ENCODE measurements at places on chromosomes 1 and 21.
A peak's percentile ranks its signal among the peaks of the same experiment; 100 is the strongest.

- no peak for DNase-seq
Observed at GRCh38 chr1:94769551-94769950, 50.6 kb upstream of the SLC44A3 start.

DNA sequence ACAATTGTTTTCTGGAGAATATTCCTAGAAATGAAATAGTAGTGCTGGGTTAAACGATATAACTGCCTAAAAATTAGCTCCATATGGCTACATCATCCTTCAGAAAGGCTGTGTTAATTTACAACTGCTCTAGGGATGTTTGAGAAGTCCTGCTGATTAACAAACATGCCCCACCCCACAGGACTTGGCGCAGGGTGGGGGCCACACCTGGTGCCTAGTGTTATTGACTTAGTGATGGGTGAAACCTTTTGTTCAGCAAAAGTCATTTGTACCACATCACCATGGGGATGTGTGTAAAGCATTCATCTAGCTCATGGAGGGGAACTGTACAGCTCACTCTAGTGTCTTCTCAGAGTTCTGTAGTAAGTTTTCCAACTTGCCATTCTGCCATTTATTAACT, 492.8 kb downstream of the CAMTA1 start:
- no peak for DNase-seq

DNA sequence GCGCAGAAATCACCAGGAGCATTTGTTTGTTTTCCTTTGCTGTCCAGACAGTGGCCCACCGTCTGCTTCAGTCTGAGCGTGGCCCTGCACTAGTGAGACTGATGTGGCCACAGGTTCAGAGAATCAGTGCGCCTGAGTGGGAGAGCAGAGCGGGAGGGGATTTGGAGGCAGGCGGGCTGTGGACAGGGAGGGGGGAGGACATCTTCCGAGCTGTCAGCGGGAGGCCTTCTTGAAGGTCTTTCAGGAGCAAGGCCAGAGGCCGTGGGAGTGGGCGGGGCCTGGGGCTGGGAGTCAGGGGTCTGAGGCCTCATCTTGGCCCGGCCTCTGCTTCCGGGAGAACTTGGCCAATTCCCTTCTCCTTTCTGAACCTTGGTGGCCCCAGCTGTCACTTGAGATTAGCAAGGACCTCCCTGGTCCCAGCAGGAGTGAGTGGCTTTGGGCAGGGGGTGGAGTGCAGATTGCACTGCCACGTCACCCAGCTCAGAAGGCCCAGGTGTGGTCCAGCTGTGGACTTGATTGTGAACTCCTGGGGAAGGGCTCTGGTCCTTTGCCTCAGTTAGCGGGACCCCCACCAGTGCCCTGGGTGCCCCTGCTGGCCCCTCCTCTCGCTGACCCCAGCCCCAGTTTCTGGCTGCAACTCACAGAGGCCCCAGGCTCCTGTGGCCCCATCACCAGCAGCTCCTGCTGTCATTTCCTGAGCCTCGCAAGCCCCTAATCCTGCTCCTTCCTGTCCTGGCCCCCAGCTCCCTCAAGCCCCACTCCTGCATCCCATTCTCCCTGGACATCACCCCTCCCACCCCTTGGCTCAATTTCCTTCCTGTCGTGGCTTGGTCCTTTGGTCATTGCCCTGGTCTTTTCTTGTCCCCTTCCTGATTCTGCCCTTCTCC, 8.4 kb downstream of the TNFRSF1B start:
- DNase-seq = no peak

DNA sequence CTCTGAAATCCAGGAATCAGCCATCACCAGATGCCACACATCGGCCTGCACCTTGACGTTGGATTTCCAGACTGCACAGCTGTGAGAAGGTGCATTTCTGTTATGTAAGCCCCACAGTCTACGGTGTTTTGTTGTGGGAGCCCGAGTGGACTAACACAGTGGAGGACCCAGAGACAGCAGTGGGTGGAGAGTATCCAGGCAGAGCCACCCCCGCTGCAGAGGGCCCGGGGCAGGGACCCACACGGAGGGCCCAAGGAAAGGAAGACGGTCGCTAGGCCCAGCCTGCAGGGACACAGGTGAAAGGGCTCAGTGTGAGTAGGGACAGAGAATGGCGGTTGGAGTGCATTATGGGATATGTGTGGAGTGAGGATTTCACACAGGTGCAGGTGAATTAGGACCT, 288.3 kb upstream of the AJAP1 start:
- no peak for DNase-seq

DNA sequence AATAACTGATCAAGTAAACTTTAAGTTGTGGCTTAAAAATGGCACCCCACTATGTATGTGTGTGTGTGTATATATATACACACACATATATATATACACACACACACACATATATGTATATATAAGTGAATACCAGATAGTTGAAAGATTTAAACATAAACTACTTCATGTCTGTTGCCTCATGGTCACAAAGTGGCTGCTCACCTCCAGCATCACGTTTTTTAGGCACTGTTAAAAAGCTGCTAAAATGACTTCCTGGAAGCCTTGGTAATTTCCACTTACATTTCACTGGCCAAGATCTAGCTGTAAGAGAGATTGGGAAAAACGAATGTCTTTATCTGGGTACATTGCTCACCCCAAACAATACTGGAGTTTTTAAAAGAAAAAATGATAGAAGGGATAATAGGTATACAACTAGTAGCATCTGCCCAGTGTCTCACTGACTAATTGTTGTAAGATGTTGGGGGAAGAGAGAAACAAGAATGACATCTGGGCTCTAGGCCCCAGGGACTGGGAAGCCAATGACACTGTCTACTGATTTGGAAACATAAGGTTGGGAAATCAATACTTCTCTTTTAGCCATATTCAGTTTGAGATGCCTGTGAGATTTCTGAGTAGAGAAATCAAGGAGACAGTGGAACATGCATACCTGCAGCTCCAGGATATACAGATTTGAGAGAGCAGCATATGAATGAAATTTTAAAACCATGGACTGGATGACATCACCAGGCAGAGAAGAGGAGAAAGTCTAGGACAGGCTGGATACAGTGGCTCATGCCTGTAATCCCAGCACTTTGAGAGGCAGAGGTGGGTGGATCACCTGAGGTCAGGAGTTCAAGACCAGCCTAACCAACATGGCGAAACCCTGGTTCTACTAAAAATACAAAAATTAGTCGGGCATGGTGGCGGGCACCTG, 42.8 kb downstream of the CLDN14 start:
- no peak for DNase-seq

- DNase-seq = no peak
Observed at GRCh38 chr1:29808141-29808995, 572.0 kb downstream of the PTPRU start.

DNA sequence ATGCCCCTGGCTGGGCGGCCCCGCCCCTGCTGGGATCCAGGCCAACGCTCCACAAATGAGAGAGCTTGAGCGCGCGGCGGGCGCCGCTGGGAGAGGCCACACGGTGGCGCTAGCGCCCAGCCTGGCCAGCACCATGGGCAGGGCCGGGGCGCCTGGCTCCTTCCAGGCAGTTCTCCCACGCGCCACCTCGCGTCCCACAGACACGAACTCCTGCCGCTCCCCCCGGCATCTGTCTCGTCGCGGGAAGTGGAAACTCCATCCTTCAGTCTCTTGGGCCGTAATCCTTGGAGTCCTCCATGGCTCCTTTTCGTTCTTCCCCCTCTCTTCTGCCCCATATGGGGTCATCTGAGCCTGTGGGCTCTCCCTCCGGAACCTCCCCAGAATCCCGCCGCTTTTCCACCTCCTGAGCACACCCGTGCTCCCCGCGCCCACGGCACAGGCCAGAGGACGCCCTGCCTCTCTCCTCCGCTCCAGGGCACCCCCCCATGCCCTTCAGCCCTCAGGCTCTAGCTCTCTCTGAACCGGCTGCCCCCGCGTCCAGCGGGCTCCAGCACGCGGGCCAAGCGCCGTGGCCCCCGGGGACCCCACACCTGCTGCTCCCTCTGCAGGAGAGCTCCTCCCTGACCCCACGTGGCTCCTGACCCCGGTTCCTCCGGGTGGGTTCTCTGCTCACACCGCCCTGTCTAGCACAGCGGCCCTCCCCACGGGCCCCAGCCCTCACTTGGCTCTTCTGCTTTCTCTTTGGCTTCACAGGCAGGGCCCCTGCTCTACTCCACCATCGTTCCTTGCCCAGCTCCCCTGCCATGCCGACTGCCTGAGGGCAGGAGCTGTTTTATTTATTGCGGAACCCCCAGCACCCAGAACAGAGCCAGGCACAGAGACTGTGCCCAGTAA, 31.9 kb upstream of the EDN2 start:
- DNase-seq = peak; percentile 64

- DNase-seq = no peak
Observed at GRCh38 chr1:3677484-3677883, 25.2 kb downstream of the TP73 start.

GRCh38 chr1:201982082-201982622, 296 bp upstream of the RNPEP start:
- peak; percentile 73 for DNase-seq

- DNase-seq = no peak
Observed at GRCh38 chr1:58895559-58896145, 111.8 kb upstream of the JUN start.

GRCh38 chr1:78840453-78841271, 165.9 kb downstream of the ADGRL4 start:
- no peak for DNase-seq

GRCh38 chr1:218369688-218370511, 24.8 kb downstream of the TGFB2 start:
- no peak for DNase-seq

DNA sequence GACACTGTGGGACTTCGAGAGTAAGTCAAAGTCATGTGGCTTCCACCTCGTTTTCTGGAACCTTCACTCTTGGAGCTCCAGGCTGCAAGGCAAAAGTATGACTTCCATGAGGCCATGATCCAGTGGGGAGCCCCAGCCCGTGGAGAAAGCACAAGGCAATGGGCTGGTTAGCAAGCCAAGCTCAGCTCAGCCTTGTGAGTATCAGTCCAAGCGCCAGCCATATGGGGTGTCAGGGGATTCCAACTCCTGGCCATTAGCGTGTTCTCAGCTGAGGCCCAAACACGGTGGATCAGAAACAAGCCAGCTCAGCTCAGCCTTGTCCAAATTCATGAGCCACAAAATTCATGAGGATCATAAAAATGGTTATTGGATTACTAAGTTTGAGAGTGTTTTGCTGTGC, 261.0 kb downstream of the RHOU start:
- DNase-seq = no peak

DNA sequence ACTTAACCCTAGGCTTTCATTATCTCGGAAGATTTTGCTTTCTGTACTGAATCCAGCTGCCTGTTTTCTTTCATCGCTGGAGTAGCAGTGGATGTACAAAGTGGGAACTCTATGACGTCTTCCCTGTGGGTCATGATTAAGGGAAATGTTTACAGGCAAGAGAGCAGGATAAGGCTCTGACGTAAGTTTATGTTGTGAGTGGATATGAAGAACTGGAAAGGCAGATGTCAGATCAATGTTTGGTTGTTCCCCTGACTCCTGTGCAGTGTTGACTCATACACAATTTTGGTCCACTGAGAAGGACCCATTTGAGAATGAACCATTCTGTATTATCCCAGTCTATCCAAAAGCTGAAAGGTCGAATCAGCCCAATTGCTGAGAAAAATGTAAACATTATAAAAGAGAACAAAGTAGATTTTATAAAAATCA, 292.4 kb downstream of the GRIK1 start:
- no peak for DNase-seq

GRCh38 chr1:110800079-110800478, 72.9 kb upstream of the CD53 start:
- no peak for DNase-seq

- no peak for DNase-seq
Observed at GRCh38 chr1:115764541-115764940, 4.0 kb downstream of the CASQ2 start.

DNA sequence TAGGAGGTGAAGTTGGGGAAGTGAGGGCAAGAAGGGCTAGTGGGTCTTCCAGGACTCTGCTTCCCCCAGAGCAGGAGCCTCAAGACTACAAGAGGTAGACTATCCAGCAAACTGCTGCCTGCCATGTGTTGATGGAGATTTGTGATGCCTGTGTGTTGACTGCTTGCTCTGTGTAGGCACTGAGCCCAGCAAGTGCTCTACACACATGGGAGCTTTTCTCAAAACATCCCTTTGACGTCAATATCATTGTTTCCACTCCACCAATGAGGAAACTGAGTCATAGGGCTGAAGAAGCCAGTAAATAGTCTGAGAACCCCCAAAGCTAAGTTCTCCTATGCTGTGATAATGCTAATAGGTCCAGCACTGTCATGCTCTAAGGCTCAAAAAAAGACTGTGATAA, 207.2 kb upstream of the NFIA start:
- DNase-seq = no peak

DNA sequence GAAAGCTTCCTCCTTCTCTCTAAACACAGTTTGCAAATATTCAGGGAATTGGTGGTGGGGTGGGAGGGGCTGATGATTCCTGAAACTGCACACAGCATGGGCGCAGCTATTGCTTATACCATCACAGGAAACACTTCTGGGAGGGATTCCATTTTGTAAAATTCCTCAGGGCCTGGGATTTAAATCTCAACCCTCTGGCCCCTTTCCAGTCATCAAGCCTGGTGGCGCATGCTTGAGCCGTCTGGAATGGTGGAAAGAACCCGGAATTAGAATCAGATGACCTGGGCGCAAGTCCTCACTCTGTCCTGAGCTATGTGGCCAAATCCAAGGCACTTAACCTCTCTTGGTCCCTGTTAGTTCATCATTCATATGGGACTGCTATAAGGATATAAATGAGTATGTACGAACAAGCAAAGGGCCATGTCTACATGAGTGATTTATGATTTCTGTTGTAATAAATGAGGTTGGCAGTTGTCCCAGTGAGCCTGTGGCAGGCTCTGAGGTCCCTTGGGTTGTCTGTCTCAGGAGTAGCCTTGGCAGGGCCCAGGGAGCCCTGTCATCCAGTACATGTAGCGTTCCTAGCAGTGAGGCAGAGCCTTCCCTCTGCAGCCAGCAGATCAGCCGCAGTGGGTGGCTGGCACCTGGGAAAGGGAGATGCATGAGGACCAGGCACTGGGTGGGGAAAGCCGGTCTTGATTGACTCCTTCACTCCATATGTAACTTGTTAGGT, 72.0 kb downstream of the MAN1C1 start:
- DNase-seq = no peak

GRCh38 chr1:59241909-59242308, 55.0 kb upstream of the FGGY start:
- DNase-seq = no peak

- DNase-seq = no peak
Observed at GRCh38 chr1:57252597-57253294, 171.1 kb downstream of the DAB1 start.

- no peak for DNase-seq
Observed at GRCh38 chr1:108585313-108585712, 25.4 kb downstream of the EEIG2 start.

GRCh38 chr21:25509862-25510261, 97.4 kb downstream of the MRPL39 start:
- DNase-seq = no peak

DNA sequence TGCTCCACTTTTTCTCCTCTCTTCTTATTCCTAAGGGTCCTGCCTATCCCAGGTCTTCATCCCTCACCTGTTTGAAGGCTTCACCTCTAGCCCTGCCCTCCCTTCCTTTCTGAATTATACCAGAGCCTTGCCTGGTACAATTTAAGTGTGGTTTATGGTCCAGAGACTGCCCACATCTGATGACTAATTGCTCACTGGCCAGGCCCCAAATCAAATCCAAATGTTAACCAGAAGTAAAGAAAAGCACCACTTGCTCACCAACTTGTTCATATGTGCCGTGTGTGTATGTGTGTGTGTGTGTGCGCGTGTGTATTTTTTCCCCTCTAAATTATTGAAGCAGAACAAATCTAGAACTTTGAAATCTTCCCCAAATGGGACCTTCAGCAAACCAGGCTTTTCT, 26.4 kb downstream of the MYOM3 start:
- no peak for DNase-seq

All from activated naive CD4-positive, alpha-beta T cell treated with Interleukin-2 at 50 U/mL for 16 hours (primary cell).